ENCODE measurements at places on chromosomes 6 and 20.

GRCh38 chr20:45835825-45836224 is 2.2 kb downstream of the SNX21 start:
- no peak for DNase-seq

DNA sequence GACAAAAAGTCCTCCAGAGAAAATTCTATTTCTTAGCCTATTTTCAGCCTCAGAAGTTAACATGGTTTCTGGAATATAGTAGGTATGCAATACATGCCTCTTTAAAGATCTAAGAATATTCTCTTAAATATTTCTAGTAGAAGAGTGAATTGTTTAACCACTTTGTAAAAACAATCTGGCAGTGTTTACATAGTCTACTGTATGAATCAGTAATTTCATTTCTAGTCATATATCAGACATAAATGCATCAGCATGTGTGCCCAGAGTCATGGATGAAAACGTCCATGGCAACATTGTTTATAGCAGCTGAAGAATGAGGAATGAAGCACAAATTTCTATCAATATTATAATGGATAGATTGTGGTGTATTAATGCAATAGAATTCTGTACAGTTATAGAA is 124.9 kb downstream of the NKAIN2 start:
- no peak for DNase-seq

DNA sequence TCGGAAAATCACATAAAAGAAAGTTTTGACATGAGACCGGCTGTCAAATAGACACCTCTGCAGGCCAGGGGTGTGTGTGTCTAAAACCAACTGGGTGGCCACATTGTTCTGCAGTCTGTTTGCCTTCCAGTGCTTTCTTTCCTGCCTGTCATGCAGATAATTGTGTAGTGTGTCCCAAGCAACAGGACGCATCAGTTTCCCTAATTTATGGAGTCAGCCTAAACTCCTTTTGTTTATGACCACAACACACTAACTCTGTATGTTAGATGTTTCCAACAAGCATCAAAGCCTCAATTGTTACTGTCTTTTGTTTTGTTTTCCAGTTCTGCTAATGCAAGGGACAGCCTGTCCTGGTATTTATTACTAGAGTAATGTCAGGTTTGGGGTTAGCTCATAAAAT is 205.7 kb downstream of the ATXN1 start:
- DNase-seq = no peak

DNA sequence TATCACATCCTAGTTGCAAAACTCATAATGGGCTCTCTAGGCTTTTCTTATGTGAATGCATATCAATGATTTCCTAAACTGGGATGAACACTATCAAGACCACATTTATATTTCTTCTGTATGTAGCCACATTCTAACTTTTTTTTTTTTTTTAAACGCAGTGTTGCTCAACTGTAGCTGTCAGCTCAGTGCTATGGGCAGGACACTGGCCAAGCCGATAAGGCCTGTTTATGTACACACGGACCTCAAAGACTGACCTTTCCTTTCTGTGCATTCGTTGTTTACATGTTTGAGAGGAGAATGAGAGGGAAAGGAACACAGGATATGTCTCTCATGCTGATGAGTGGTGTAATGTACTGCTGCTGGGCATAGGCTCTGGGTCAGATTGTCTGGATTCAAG is 75.1 kb upstream of the B3GAT2 start:
- no peak for DNase-seq

DNA sequence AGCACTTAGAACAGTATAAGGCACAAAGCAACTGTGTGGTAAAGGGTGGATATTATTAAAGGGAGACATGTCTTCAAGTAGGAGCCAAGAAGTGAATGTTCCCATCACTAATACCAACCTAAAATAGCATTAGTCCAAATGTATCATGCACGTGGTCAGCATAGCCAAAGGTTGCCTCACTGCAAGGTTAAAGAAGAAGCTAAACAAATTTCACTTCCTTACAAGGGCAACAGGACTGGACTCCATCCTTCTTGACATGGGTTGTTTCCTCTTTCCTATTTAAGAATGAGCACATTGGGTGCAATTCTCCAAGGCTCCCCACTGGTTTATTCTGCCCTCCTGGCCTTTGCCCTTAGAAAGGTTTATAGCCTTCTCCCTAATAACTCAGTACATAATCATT is 186.7 kb downstream of the PHACTR1 start:
- no peak for DNase-seq

DNA sequence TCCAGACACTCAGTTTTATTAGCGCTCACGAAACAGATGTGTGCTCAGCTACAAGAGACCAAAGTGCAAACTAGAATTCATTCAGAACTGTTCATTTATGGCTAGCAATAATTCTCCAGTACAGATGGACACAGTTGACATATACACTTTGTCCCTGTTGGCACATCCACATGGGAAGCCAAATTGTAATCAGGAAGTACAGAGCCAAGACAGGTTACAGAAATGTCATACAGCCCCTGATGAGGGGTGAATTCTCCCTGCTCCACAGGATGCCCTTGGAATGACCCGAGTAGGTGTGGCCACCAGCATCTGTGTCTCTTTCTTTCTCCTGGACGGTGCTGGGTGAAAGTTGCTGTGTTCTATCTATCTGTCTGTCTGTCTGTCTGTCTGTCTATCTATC is 7.6 kb downstream of the DHX35 start:
- DNase-seq = no peak

GRCh38 chr6:170165471-170166117 is 125.3 kb downstream of the DLL1 start:
- no peak for DNase-seq

Data from activated CD4-positive, alpha-beta T cell treated with anti-CD3 and anti-CD28 coated beads for 4 hours (primary cell).